ENCODE measurements at places on chromosomes 4 and X.

DNA sequence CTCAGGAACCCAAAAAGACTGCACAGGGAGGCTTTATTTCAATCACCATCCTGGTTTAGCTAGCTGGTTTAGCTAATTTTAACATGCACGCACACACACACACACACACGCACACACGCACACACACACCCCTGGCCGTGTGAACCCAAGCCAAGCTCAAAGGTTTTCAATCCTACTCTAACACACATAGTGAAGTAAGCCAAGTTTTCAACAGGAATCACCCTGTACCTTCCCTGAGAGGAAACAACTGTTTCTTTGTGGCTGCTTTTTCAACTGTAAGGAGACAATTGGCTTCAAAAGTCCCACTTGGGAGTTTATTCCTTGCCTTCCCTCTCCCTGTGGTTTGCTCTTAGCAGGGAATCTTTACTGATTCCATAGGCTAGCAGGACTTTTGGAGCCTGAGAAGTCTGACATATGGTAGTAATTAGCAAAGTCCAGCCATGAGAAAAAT lies 98.9 kb upstream of the BMP3 start:
- DNase-seq = no peak

DNA sequence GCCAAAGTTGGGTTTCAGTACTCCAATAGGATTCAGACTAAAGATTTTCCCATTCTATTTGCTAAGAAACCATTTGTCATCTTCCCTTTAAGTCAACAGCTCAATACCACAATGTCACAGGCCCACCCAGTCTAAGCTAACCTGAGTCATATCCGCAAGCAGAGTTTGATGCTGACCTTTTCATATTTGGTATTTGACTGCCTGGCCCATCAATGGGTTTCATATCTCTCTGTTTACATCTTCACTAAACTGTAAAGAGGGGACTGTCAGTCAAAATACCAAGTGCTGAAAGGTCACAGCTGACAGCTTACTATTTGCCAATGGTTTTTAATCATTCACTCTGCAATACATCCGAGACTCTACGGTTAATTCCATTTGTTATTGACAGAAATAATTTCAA lies 707.5 kb upstream of the ACTRT1 start:
- DNase-seq = no peak

- no peak for DNase-seq
Observed at GRCh38 chrX:17465802-17466201, 90.8 kb downstream of the NHS start.

- DNase-seq = peak; percentile 23
Observed at GRCh38 chrX:110032534-110033147, 29.7 kb downstream of the TMEM164 start.

GRCh38 chr4:152255437-152255836 lies 280.5 kb downstream of the FBXW7 start:
- DNase-seq = no peak

- DNase-seq = no peak
Observed at GRCh38 chrX:73922856-73923455, 360.0 kb downstream of the CHIC1 start.

DNA sequence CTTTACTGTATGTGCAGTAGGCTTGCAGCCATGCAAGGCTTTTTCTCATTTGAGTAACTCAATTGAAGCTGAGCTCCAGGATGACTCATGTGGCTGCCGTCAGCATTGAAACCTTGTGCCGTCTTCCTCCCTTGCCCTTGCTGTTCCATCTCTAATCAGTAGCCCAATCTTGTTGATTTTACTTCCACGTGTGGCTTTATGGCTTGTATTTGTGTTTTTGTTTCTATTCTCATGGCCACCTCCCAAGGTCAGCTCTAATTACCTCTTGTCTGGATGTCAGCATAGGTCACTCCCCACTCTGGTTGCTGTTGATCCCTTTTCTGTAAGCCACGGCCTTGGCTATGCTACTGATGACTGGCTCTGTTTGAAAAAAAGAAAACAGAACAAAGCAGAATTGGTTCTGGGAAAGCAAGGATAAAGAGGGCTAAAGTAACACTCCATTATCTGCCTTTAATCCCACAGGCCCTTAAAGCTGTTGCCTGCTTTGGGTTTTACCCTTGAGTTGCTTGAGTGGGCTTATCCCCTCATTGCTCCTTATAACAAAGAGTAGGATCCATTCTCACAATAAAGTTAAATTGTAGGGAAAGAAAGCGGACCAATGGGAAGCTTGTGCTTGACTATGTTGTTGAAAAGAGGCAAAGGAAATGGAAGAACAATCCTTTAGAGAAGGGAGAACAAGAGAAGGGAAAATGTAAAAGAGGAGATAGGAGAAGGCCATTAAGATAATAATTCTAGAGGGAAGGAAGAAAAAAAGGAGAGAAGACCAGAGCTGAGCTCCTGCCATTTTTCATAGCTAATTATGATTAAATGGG lies 173.9 kb upstream of the PGRMC2 start:
- DNase-seq = no peak

GRCh38 chr4:153528705-153529485 lies 62.7 kb downstream of the TMEM131L start:
- no peak for DNase-seq

GRCh38 chr4:73734530-73735001 lies 5.8 kb upstream of the CXCL8 start:
- DNase-seq = no peak

DNA sequence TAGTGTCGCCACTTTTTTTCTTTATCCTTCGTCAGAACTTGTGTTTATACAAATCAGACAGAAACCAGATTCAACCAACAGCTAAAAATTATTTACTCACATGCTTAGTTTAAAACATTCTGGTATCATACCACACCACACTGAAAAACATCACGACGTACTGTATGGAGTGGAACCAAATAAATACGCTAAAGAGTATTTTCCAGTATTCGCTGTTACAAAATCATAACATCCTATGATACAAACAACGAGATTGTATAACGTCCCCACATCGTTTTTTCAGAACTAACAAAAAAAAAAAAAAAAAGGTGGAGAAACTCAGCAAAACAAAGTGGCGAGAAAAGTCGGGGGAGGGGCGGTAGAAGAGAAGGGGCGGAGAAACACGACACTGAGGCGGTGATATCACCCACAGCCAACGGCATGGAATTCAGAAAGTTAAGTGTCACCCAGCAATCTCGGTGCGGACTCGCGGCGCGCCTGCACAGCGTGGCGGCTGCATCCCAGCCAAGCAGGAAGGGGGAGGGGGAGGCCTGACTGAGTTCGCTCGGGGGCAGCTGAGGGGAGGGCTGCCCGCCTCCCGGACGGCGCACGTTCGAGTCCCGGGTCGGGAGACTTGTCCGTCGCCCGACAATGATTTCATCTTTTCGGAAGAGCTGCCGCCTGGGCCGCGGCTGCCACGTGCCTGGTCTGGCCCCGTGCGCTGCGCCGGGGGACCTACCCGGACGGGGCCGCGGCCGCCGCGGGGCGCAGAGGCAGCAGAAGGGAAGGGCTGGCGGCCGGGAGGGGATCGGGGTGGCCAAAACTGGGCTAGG lies 920 bp downstream of the SETD7 start:
- peak; percentile 22 for DNase-seq

DNA sequence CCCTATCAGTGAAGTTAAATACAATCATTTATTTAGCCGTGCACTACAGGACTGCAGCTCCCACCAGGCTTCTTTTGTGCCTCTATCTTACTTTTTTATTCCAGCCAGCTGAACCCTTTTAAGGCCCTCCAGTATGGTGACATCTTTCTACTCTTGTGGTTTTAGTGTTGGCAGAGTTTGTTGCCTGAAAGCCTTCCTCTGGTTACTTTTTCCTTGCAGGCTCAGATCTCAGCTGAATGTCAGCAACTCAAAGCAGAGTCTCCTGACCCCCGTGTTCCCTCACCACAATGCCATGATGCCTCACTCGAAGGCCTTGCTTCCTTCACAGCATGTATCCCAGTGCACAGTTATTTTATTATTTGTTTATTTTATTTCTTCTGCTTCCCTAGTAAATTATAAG lies 818.9 kb upstream of the LCORL start:
- no peak for DNase-seq

DNA sequence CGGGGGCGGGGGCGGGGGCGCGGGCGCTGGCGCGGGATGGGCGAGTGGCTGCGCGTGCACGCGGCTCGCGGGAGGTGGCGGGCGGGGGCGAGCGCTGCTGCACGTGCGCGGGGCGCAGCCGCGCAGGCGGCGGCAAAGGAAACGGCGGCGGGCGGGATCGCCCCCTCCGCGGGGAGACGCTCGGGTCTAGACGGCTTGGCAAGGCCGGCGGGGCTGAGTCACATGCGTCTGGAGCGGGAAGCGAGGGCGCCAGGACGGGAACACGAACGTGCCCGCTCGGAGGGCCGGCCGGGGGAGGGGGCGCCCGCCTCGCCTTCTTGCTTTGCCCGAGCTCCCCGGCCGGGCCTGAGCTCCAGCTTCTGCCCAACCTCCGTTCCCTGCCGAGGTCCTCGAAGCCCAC lies 4.3 kb upstream of the HAUS7 start:
- no peak for DNase-seq

GRCh38 chrX:150036181-150036580 lies 97.9 kb upstream of the EOLA2 start:
- no peak for DNase-seq

DNA sequence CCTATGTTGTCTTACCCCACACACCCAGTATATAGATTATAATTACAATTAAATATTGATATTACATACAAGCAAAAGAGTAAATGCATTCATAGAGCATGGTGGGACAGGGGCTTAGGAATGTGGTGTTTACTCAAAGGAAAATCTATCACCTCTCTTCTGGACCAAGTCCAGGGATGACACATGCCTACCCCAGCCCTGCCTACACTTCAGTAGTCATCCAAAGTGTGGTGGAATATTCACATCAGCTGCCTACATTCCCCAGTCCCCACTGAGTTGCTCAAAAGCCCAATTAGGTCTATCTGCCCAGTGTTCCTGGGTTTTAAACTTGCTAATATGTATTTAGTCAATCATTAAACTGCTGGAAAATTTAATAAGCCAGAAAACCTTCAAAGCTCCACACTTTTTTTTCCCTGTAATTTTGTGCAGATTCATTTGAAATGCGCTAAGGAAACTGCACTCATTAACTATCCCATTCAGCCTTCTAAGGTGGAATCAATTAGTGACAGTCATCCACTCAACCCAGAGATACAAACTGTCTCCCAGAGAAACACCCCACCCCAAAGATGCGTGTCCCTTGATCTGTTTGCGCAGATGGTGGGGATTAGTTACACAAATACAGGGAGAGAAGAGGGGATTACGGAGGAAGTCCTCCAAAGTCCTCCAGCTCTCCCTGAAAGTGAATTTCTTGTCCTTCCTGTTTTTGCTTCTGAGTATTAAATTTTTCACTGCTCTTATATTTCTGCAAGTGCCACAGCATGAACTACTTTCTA lies 91.7 kb upstream of the KDR start:
- no peak for DNase-seq

- DNase-seq = no peak
Observed at GRCh38 chrX:36973575-36973974, 34.6 kb upstream of the FAM47C start.

- no peak for DNase-seq
Observed at GRCh38 chrX:30992381-30992904, 79.4 kb downstream of the FTHL17 start.

DNA sequence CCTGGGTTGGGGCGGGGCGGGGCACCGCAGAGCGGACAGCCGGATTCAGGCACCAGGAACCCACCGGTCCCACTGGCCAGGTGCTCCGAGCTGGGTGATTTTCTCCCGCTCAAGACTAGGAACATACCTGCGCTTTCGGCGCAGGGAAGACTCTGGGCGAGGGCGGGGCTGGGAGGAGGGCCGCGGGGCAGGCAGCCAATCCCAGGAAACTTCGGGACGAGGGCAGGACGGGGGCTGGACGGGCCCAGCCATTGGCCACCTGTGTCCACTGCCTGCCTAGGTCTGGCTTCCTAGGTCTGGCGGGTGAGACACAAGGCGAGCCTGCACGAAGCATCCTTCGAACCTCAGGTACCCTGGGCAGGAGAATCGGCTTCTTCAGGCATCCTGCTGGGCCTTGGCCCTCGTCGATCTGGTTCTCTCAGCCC lies 274 bp upstream of the ERVMER34-1 start:
- peak; percentile 65 for DNase-seq

DNA sequence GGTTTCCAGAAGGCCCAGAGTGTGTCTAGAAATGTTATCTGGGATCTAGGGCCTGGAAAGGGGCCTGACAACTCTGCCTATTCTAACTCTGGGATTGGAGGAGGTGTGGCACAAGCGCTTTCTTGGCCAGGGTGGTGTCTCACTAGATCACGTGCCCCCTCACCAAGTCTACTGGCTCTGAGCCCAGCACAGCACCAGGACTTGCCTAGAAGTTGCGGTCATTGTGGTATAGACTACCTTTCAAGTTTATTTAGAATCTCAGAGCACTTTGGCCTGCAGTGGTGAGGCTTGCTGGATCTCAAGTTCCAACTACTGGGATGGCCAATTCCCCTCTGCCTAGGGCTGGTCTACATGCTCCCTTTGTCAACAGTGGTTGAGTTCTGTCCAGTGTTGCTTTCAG lies 223.3 kb upstream of the MAGEB2 start:
- no peak for DNase-seq

- DNase-seq = no peak
Observed at GRCh38 chrX:124392794-124393193, 46.4 kb downstream of the SH2D1A start.

DNA sequence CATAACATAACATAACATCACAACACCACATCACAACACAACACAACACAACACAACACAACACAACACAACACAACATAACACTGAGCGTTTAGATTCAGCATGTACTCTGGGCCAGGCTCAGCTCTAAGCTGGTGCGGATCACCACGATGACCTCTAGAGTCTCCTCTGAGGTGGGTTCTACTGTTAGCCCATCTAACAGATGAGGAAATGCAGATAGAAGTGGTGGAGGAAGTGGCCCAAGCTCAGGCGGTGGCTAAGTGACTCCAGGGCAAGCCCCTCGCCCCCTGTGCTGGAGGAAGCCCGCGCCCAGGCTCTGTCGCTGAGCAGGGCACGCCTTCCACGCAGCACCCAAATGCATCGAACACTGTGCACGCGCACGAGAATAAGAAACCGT lies 45.3 kb upstream of the CDKN2AIP start:
- DNase-seq = no peak

DNA sequence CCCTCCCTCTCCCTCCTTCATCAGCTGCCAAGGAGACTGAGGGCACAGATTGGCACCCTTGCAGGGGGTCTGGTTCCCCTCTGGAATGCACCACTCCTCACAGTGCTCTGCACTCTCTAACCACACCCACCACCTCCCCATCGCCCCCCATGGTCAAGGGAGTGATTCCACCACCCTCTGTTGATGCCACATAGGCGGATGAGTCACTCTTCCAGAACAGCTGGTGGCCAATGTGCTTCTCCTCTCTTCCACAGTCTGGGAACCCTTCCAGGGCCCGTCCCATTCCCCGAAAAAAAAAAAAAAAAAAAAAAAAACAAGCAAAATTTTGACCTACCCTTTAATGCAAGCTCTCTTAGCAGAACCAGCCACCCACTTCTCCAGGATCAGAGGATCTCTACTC lies 341.3 kb upstream of the KLF3 start:
- no peak for DNase-seq
